ENCODE measurements at places on chromosomes 3 and 15.

- DNase-seq, result no peak
These were observed 45.0 kb downstream of the PDHB start for GRCh38 chr3:58388550-58389091.

- DNase-seq, result no peak
These were observed 161.3 kb downstream of the IL5RA start for GRCh38 chr3:2948882-2949281.

- no peak for DNase-seq
These were observed 596.0 kb downstream of the NTRK3 start for GRCh38 chr15:87660251-87661129.

DNA sequence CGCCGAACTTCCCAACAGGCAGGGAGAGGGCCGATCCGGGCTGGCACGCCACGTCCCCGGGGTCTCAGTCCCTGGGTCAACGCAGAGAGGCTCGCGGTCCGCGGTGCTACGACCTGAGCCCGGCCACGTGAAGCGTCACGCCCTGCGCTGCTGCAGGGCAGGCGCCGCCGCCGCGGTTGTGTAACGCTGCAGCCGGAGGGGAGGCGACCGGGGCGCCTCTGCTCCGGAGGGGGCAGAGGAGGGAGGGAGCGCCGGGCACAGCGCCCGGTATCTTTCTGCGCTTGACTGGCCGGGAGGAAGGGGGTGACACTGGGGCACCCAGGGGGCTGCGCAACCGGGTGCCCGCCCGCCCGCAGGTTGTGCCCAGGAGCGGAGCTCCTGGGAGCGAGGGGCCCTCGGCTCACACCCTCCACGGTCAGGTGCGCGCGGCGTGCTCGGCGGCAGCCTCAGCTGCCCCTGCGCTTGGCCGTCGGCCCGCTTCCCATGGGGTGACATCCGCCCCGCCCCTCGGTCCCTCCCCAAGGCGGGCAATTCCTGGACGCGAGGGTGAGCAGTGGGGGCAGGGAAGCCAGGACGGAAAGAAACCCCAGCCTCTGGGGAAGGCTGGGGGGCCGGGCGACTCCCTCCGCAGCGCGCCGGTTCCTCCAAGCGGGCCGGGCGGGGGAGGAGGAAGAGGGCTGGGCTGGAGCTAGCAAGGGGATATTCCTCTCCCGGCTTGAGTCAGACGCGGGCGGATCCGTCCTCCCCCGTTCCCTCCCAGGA, 852 bp upstream of the BHLHE40 start:
- DNase-seq, result peak; percentile 79

GRCh38 chr3:33035596-33035995, 61.4 kb downstream of the GLB1 start:
- DNase-seq, result no peak

DNA sequence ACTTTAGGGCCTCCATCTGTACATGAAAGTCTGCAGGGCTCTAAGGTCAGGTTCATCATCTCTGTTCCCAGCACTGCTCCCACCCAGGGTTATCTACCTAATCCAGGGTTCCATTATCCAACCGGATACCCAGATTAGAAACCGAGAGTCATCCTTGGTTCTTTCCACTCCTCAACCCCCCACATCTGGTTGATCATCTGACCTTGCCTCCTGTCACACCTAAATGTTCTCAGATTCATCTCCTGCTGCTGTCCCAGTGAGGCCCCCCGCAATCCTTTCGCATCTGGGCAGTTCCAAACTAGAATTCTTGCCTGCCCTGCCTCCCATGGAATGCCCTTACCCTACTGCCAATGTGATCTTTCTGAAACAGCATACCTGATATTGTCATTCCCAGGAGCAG, 136.5 kb downstream of the PDE8A start:
- no peak for DNase-seq

DNA sequence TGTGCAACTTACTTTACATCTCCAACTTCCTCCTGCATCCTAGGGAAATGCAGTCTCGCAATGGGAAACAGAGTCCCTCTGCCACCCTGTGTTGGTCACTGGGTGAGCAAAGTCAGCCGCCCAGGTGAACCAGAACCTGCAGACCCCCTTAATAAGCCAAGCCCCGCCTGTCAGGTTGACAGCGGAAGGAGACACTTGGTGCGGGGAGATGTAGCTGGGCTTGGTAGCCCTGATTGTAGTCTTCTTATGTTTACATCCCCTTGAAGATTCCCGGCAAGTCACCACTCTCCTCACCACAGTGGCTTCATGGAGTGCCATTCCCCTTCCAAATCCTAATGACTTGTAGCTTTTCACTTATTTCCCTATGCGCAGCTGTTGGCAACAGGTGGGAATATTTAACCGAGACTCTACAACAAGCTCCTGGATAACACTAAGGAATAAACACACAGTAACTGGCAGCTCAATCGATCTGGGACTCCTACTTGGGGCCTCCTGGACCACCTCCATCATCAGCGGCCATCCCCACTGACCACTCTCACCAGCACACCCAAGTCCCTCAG, 17.7 kb upstream of the CLSTN2 start:
- no peak for DNase-seq

- DNase-seq, result no peak
These were observed 66.6 kb upstream of the TBC1D5 start for GRCh38 chr3:17808994-17809393.

GRCh38 chr15:48415036-48415886, 84.0 kb downstream of the DUT start:
- DNase-seq, result no peak

DNA sequence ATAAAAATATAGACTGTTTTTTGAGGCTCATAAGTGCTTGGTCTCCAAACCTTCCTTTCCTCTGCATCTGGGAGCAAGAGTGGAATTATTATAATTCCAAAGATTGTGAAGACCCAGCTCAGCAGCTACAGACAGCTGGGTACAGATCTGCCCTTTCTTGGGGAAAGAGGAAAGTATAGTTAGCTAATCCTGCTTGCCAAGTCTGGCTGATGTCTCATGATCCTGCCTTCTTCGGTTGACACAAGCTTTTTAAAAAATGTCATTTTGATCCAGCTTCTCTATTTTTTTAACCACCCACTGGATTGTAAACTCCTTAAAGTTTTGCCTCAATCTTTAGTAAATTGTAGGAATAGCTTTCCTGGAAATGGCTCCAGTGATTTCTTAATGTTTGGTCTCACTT, 181.1 kb downstream of the LRTM1 start:
- DNase-seq, result no peak

- DNase-seq, result no peak
These were observed 13.4 kb downstream of the MAPKAPK3 start for GRCh38 chr3:50630394-50630793.

GRCh38 chr3:138051947-138052802, 42.2 kb downstream of the CLDN18 start:
- peak; percentile 9 for DNase-seq

GRCh38 chr3:53375019-53375418, 27.7 kb upstream of the DCP1A start:
- peak; percentile 47 for DNase-seq

- DNase-seq, result no peak
These were observed 41.3 kb downstream of the COL6A5 start for GRCh38 chr3:130386604-130387263.

GRCh38 chr3:105422645-105423044, 55.9 kb downstream of the ALCAM start:
- DNase-seq, result no peak

GRCh38 chr15:99592145-99592791, 26.5 kb downstream of the MEF2A start:
- DNase-seq, result no peak

GRCh38 chr15:89976246-89976600, 24.9 kb upstream of the ZNF710 start:
- no peak for DNase-seq

DNA sequence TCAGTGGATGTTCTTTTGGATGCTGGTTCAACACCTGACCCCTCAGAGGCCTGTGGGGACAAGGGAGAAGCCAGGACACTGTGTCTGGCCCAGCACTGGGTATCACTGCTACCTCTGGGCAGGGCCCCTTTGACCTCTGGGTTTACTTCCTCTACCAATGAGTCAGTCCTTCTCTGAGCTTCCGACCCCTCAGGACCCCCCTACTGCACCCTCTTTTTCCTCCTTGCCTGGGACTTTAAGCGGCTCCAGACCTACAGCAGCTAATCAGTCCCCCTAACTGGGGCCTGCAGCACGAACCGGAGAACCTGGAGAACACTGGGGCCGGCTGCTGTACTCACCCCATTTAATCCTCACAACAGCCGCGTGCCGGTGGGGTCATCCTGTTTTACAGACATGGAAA, 3.8 kb downstream of the CHST14 start:
- no peak for DNase-seq

DNA sequence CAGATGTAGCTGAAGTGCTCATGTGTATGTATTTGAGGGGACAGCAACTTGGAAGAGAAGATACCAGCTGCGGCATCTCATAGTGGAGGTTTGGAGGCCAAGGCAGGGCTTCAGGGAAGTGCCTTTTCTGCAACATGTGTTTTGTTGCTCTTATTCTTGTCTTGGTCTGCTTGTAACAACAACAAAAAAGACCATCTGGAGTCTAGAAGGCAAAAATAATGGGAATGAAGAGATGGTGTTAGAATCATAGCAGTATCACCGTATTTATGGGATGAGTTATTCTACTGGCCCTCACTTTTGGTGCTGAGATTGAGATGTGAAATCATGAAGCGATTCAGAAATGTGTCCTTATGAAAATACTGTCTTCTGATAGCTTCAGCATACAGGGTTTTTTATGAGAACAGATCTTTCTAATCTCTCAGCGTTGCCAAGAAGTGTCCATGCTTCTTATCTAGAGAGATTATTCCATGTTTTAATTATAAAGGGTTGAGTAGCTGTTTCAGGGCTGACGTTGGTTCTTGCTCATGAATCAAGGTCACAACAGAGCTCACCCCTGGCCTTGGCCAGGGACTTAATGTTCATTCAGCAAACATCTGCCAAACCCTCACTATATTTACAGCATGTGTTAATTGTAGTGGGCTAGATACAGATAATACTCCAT, 58.0 kb downstream of the ITPR1 start:
- no peak for DNase-seq

GRCh38 chr15:85623315-85624049, 171.2 kb downstream of the KLHL25 start:
- DNase-seq, result no peak

DNA sequence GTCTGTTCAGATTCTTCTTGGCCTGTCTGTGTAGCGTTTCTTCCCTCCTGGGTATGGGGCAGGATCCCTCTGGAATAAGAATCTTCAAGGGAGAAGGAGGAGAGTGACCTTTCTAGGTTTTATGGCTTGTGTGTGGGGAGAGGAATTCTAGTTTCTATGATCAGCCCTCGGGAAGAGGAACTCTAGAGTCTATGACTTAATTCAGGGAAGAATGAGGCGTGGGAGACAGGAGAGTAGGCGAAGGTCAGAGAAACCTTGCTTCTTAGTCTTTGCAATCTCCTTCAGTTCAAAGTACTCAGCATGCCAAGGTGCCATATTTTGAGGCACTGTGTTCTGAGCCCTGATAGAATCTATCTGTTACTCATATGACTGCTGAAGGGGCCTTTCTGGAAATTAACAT, 99.2 kb upstream of the C3orf80 start:
- DNase-seq, result no peak

Measured in CD4-positive, alpha-beta T cell treated with Interleukin-6 for 4 hours (primary cell).